IPS DF 19.7 (cell line): ENCODE measurements at places on chromosomes 13 and 19.

GRCh38 chr19:45809643-45810159 lies 5.4 kb downstream of the RSPH6A start:
- DNase-seq, result no peak

GRCh38 chr19:34454091-34454490 lies 25.9 kb downstream of the UBA2 start:
- no peak for DNase-seq

- no peak for DNase-seq
These were observed 19.5 kb downstream of the WDFY2 start for GRCh38 chr13:51603716-51604115.

DNA sequence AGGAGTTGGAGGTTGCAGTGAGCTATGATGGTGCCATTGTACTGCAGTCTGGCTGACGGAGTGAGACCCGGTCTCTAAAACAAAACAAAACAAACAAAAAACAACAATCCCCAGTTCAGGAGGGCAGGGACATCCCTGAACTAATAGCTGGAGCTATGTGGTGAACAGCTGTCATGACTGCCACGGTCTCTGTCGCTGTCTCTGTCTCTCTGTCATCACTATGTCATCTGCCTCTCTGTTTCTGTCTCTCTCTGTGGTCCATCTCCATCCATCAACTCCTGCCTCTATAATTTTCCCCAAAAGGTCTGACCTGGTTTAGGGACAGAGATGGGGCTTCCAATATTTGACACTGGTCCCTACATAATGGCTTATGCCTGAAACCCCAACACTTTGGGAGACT lies 7.4 kb downstream of the ITPKC start:
- DNase-seq, result no peak

- DNase-seq, result no peak
These were observed 486 bp upstream of the SPINT2 start for GRCh38 chr19:38263689-38264485.

GRCh38 chr13:59963827-59964226 lies 199.9 kb downstream of the DIAPH3 start:
- DNase-seq, result no peak
